Cardiac fibroblast (primary cell): ENCODE measurements at places on chromosomes 2 and 18.

DNA sequence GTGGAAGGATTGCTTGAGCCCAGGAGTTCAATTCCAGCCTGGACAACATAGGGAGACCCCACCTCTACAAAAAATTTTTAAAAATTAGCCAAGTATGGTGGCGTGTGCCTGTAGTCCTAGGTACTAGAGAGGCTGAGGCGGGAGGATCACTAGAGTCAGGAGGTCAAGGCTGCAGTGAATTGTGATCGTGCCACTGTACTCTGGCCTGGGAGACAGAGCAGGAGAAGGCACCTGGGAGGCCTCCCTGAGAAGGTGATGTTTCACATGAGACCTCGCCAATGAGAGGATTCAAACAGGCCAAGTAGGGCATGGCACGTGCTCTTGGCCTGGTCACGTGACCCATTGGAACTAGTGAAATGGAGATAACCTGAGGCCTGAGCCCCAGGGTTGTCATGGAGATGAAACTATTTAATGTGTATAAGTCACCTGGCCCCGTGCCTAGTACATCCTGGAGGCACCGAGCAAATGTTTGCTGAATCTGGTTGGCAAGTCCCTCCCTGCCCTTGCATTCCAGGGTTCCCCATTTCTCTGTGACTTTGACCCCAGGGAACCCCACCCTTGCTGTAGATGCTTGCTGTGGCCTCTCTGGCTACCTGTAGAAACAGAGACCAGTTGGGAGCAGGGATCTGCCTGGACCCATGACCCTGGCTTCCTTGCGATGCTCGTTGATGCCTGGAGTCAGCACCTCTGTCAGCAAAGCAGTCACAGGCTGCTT is 26.1 kb upstream of the ROCK2 start:
- DNase-seq = peak; percentile 18

DNA sequence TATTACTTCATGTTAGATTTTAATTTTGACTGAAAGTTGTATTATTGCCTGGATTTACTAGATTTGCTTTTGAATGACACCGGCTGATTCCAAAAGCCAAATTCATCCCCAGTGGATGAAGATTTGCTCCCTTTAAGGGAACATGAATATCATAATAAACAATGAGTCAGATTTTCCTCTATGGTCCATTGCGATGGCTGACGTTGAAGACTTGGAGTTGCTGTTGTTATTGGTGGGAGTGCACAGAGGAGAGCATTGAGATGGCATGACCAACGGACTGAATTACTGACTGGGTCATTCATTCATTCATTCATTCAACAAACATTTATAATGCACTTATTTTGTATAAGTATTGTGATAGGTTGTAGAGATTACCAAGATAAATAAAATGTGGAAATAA is 33.4 kb upstream of the LYPD1 start:
- DNase-seq = peak; percentile 66

DNA sequence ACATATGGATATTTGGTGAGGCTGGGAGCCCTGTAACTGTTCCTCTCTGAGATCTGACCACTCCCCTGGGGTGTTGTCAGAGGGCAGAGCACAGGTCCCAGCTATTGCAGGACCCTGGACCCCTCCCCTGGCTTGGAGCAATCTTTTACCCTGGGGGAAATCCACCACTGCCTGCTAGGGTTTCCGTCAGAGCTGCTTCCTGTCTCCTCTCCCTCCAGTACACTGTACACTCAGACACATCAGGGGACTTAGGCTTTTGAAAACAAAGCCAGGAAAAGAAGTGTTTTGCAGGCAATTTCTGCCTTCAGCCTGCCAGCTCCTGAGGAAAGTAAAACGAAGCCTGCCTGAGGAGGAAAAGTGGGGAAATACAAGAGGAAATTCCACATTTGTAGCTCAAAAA is 13.2 kb upstream of the CEP68 start:
- DNase-seq = no peak

- DNase-seq = peak; percentile 74
These were observed 2.2 kb downstream of the TGIF1 start for GRCh38 chr18:3451989-3452749.

DNA sequence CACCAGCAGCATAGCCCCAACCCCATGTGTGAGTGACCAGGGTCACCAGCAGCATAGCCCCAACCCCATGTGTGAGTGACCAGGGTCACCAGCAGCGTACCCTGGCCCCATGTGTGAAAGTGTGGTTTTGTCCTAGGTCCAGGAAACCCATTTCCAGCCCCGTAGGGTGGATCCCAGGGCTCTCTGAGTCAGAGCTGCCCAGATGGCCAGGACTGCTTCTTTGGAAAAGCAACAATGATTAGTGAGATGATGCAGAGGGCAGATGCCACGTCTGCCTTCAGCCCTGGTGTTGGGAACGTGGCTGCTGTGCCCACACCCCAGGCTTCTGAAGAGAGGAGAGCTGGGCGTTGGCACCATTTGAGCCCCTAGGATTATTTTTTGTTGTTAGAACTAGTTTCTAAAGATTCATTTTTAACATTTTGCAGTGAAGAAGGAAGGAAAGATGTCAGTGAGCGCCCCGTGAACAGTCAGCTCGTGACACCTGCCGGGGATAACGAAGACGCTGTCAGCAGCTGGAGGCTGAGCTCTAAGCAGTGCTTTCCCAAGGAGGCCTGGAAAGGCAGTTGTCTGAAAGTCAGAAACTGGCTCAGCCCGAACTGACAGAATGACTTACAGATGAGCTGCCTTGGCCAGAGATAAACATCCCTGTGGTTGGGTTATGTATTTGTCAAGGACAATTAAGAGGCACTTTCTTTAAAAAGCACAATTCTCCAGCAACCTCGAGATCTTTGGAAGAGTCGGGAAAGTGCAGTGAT is 32.1 kb upstream of the KCNG2 start:
- peak; percentile 56 for DNase-seq

DNA sequence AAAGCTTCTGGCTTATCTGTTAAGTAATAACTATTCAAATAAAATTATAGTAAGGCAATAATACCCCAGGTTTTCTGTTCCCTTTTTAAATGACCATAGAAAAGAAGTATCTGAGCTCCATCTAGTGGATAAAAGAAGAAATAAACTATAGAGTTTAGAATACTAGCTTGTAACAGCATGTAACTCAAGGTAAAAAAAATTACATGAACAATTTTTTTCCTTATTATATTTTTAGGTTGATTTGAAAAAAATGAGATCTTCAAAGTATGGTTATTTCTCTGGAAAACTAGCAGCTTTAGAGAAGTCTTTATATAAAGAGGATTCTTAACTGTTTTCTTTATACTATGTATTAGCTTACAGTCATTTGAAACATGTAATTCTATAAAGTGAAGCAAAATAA is 58.1 kb downstream of the NCKAP1 start:
- peak; percentile 63 for DNase-seq

- DNase-seq = no peak
These were observed 46.9 kb upstream of the ARHGAP28 start for GRCh38 chr18:6682437-6683111.

- DNase-seq = no peak
These were observed 304.5 kb upstream of the FANCL start for GRCh38 chr2:58545300-58546280.

GRCh38 chr2:19158211-19158610 is 200.2 kb downstream of the OSR1 start:
- no peak for DNase-seq

- no peak for DNase-seq
These were observed 92.9 kb upstream of the CSRNP3 start for GRCh38 chr2:165376571-165376975.

- peak; percentile 10 for DNase-seq
These were observed 300.8 kb downstream of the CNTNAP5 start for GRCh38 chr2:124325667-124326440.

GRCh38 chr2:69545477-69545932 is 98.0 kb downstream of the AAK1 start:
- no peak for DNase-seq

- no peak for DNase-seq
These were observed 25.2 kb downstream of the SDC1 start for GRCh38 chr2:20199633-20200270.

GRCh38 chr2:142307086-142307485 is 176.3 kb upstream of the LRP1B start:
- DNase-seq = no peak

GRCh38 chr18:24922491-24922890 is 429.5 kb downstream of the ZNF521 start:
- no peak for DNase-seq

DNA sequence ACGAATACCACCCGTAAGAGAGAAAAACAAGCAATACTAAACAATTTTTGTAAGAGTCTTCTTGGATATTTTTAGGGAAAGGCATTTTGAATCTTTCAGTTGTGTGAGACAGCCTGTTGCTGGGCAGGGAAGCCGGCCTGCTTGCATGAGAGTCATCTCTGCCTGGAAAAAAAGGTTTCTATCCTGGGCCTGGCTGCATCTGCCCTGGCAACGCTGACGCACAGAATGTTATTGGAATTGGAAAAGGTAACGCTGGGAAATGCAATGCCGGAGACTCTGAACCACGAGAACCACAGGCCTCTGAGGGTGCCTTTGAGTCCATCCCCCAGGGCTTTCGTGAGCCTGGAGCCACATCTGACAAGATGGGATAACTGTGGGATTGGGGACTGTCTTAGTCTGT is 17.9 kb upstream of the NPAS2 start:
- DNase-seq = no peak

DNA sequence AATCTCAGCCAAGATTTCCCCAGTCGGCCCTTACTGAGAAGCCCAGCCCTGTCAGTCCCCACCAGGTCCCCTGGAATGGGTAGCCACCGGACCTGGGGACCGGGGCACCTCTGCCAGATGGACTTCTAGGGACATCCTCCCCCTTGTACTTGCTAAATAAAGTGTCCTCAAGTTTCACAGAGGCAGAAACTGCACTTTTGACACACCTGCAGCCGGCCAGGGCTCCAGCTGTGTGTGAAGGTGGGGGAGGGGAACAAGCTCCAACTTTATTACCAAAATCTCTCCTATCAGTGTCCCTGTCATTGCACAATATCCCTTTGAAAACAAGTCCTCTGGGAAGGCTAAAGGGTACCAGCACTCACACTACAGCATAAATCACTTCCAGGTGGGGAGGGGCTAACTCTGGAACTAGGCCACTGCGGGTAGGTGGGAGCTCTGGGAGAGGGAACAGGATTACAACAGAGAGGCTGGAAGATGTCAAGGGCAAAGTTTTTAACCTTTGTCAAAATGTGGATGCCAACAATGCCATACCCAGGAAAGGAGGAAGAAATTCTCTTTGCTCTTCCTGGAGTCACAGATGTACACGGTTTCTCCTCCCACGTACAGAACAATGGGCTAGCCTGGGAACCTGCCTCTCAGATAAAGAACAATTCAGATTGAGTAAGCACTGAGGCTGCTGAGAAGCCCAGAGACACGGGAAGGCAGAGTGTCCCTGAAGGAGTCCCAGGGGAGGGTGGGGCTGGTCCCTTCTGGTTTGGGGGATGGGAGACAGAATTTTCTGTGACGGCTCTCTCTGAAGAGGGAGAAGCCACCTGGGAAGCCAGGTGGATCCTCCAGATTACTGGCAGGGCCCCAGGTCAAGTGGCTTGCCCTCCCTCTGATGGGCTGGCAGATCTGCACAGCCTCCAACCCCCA is 11.0 kb downstream of the SDC1 start:
- no peak for DNase-seq

GRCh38 chr2:30639836-30640235 is 167.4 kb downstream of the CAPN13 start:
- no peak for DNase-seq

DNA sequence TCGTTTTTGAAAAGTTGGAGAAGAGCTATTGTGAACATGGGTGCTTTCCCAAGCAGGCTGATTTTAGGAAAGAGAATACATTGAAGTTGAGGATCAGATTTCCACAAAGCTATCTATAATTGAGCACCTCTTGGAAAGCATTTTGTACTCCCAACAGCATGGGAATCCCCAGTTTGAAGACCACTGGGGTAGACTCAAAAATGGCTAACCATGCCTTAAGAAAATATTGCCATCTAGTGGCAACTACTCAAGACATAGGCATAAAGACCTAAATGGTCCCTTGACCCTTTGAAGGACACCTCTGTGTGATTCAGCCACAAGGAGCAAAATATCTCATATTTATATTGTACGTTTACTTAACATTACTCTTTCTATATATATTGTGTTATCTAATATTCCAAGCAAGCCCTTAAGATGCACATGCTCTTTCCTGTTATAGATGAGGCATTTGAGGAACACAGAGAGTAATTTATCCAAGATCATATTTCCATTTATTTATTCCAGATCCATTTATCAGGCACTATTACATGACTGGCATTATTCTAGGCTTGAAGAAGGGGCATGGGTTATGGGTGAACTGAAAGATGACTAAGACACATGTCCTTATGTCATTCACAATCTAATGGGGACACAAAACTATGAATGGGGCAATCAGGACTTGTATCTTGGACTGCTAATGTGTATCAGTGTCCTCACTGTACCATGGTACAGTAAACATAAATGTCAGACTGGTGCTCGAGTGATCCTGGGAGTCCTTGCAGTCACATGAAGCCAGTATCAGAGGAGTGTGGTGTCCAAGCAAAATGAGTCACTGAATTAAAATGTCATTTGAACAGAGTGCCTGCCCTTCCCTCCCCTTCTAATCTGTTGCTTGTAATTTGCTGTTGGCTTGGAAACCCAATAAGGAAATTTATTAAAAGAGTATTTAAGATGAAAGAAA is 121.0 kb upstream of the XPO1 start:
- DNase-seq = peak; percentile 61

GRCh38 chr18:49169037-49169521 is 218.3 kb upstream of the SMAD7 start:
- DNase-seq = no peak

GRCh38 chr2:41194230-41194629 is 742.3 kb upstream of the SLC8A1 start:
- peak; percentile 61 for DNase-seq

DNA sequence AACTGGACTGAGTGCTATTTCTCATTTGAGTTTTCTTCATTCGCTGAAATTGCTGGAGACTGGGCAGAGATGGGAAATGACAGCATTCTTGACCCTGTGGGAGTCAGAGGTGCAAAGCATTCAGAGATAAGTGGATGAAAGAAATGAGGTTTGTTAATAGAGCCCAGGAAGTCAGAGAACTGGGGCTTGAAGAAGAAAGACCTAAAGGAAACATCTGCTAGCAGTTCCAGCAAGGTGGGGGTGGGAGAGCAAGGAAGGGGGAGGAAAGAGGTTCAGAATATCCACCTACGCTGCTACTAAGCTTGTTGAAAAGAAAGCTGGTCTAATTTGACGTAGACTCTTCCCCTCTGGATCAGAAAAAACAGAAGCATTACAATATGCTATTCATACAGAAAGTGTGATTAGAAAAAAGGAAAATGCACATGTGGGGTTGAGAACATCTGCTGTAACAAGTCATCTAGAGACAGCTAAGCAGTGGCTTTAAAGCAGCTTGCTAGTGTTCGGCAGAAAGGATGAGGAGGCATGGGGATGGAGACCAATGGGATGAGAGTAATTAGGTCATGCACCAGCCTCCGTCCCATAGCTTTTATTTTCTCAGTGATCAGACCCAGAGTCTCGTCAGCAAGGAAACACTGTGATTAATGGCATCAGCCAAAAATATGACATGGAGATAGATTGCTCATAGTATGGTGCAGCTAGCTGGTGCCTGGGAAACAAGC is 29.7 kb downstream of the NAB1 start:
- DNase-seq = peak; percentile 63
